ENCODE measurements at places on chromosomes 13 and 19.

DNA sequence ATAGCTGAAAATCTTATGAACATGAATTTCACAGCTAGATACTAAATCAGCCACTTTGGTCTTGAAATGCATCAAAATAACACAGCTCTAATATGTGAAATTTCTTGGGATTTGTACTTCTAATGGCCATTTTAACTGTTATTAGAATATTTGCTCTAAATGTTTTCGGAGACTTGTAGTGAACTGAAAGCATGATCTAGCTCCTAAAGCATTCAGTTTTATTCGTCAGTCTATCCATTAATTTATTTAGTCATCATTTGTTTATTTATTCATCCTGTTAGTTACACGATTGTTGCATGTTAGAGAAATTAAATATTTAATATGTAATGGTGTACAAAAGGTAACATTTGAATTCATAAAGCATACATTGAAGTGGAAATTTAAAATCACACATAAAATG is 1132.7 kb downstream of the SLITRK1 start:
- DNase-seq, result no peak

GRCh38 chr13:80361883-80362327 is 21.0 kb upstream of the SPRY2 start:
- no peak for DNase-seq

DNA sequence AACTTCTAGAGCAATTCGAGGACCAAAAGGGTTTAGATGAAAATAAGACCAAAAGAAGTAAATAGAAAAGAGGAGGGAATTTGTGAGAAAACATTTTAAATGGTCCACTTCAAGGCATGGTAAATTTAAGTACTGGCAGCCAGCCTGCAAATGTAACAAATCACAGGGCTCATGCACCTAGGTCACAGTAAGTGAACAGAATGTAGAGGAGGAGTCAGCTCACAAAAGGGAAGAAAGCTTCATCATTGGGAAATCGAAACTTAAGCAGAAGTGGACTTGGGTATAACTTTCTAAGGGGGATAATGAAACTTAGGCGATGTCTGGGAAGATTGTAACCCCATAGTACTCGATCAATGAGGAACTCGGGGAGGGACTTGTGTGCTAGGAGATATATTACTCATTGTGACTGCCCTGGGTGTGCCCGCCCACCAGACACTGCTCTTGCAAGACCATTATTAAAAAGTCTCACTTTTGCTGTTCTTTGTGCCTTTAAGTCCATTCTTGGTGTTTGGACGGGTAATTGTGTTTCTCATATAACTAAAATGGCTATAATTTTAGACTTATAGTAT is 1053.6 kb upstream of the MIR17HG start:
- DNase-seq, result no peak

GRCh38 chr19:588093-588740 is 1.5 kb upstream of the HCN2 start:
- DNase-seq, result peak; percentile 76

GRCh38 chr13:30818323-30818960 is 83.1 kb downstream of the ALOX5AP start:
- no peak for DNase-seq

- DNase-seq, result no peak
Measured at GRCh38 chr13:39036212-39036611, 1.7 kb downstream of the PROSER1 start.

DNA sequence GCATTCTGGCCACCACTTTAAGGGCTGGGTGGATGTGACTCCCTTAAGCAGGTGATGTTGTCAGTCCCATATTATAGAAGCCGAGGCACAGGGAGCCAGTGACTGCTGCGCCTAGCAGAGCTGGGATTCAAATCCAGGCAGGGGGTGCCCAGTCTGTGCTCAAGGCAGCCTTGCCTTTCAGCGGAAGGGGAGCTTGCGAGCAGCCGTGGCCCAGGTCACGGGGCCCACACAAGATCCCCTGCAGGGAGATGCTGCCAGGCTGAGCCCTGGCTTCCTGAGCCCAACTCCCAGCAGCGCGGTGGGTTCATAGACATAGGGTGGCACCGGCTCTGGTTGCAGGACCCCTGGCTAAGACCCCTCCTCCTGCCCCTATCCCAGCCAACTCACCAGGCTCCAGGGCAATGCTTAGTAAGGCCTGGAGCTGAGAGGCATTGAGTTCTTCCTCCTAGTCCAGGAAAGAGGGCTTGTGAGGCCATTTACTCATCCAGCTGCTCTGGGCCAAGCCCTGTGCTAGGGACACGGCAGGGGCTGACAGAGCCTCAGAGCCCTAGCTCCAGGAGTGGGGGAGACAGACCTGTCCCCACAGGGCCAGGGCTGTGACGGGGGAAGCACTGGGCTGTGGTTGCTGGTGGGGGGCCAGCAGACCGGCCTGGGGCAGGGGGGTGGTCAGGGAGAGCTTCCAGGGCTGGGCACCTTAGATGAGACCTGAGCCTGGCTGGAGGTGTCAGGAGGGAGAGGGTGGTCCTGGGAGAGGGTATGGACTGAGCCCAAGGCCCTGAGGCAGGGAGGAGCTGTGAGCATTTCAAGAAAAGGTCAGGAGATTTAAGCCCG is 9.6 kb downstream of the CAPN12 start:
- DNase-seq, result peak; percentile 31

DNA sequence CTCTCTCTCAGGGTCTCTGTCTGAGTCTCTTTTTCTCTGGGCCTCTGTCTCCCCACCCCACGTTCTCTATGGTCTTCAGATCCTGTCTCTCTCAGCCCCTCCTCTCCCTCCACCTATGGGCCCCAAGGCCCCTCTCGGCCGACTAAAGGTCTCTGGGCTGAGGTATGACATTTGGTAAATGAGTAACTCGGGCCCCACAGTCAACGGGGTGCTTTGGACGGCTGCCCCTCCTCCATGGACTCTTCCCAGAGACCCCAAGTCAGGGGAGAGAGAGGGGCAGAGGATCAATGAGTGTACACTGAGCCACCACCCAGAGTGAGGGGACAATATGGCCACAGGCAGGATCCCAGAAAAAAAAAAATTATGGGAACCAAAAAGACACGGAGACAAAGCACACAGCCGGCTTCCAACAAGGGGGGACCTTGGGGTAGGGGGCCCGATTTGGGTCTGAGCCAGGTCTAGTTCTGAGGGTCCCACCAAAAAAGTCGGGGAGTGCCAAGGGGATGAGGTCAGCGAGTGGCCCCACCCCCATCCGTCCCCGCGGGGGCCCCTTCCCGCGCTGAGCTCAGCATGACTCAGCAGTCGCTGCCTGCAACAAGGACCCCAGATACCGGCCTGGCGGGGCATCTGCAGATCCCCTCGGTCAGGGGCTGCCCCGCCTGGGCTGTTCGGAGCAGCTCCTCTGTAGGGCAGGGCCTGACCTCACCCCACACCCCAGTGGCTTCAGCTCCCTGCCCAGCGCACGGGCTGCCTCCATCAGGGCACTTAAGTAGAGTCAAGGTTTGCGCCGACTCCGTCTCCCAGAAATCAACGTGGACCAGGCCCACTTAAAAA is 1.5 kb upstream of the FTL start:
- DNase-seq, result peak; percentile 81

DNA sequence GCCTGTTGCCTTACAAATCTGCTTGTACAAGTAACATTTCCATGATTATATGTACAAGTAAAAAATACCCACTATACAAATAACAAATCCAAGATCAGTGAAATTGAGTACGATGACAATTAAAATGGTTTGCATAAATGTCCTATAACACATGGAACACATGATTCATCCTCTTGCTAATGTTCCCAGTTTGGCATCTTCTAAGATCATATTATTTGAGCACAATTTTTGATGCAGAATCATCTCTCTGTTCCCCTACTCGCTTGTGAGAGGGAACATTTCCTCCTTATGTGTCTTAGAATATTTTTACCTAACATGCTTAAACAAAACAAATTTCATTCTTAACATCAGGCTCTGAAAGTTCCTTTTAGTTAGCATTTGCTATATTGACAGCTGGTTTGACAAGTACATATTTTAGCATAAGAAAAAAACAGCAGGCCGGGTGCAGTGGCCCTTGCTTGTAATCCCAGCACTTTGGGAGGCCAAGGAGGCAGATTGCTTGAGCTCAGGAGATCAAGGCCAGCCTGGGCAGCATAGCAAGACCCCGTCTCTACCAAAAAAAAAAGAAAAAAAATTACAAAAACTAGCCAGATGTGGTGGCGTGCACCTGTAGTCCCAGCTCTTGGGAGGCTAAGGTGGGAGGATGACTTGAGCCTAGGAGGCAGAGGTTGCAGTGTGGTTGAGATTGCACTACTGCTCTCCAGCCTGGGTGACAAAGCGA is 14.2 kb downstream of the ZNF331 start:
- no peak for DNase-seq

- no peak for DNase-seq
Measured at GRCh38 chr13:110409581-110409992, 102.5 kb downstream of the COL4A2 start.

GRCh38 chr19:39874404-39874803 is 28.2 kb upstream of the FBL start:
- DNase-seq, result no peak

GRCh38 chr19:51317376-51317775 is 5.9 kb downstream of the IGLON5 start:
- DNase-seq, result no peak

- no peak for DNase-seq
Measured at GRCh38 chr13:78820541-78820940, 161.6 kb upstream of the OBI1 start.

- peak; percentile 18 for DNase-seq
Measured at GRCh38 chr13:107138486-107138885, 570.5 kb upstream of the ARGLU1 start.

- DNase-seq, result no peak
Measured at GRCh38 chr19:53945441-53945840, 17.3 kb upstream of the CACNG8 start.
